ENCODE measurements at places on chromosomes 4 and X. TPM values are rescaled to one million over a fixed set of nuclear protein-coding genes. Genes with fewer than 3 reads are reported as not detected.

The PPA2 gene
- 74.6 TPM for total RNA-seq

The XAGE1B gene
- not detected for total RNA-seq

The ACE2 gene
- not detected for total RNA-seq

The BEX5 gene
- total RNA-seq = not detected

GRCh38 chrX:259692-260355 lies 21.4 kb upstream of the PLCXD1 start:
- DNase-seq = no peak

DNA sequence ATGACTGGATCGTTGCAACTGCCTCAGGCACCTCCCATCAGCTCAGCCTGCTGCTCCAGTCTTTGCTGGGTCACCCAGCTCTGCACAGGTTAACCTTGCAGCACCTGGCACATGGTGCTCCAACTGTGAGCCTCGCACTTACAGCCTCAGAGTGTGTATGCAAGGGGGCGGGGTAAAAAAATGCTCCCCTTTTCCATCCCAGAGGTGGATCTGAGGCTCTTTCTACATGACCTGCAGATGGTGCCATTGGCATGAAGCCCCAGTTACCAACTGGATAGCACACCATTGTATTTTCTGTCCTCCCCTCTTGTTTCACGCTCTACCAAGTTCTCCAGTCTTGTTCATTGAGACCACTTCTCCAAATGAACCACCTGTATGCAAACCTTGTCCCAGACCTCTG lies 46.2 kb upstream of the TRPC3 start:
- no peak for DNase-seq

GRCh38 chr4:129362691-129363274 lies 266.8 kb downstream of the C4orf33 start:
- DNase-seq = peak; percentile 50

DNA sequence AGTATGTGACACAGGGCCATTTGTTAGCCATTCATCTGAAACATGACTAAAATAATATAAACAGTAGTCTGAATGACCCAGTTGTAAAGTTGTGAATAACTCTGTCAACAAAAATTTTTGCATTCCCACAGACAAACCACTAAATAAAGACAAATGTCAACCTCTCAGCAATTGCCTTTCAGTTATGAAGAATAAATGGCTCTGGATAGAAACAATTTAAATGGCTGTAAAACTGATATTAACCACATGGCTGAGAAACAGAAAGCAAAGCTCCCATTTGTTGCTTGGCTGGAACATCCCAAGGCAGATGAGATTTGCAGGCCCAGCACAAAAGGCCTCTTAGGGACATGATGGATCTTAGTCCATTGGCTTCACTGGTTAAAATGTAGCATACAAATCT lies 296.3 kb downstream of the GALNTL6 start:
- DNase-seq = no peak

- DNase-seq = no peak
Observed at GRCh38 chr4:86283371-86283770, 76.5 kb downstream of the MAPK10 start.

DNA sequence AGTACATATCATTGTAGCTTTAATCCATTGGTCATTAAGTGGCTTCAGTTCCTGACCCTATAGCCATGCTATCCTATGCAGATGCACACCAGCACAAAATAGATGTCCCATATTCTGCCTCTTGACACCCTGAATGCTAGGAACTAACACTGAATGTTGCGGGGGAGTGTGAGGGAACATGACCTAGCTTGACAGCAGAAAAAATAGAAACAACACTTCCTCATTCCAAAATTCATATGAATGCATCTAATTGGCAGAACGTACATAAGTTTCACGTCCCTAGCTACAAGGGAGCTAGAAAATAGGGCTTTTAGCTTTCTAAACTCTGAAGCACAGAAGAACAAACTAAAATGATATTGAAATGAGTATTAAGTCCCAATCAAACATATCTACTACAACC lies 14.4 kb upstream of the DCAF8L1 start:
- no peak for DNase-seq

DNA sequence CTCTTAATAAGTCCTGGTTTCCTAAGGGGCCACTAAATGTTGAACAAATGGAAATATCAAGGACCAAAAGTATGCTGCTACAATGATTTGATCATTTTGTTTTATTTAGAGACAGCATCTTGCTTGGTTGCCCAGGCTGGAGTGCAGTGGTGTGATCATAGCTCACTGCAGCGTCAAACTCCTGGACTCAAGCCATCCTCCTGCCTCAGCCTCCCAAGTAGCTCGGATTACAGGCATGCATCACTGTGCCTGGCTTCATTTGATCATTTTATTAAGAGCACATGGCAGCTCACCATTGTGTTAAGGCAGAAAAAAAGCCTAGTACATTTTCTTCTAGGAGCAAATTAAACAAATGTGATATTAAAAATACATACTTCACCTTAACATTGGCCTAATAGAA lies 52.7 kb downstream of the DCLK2 start:
- DNase-seq = peak; percentile 86

DNA sequence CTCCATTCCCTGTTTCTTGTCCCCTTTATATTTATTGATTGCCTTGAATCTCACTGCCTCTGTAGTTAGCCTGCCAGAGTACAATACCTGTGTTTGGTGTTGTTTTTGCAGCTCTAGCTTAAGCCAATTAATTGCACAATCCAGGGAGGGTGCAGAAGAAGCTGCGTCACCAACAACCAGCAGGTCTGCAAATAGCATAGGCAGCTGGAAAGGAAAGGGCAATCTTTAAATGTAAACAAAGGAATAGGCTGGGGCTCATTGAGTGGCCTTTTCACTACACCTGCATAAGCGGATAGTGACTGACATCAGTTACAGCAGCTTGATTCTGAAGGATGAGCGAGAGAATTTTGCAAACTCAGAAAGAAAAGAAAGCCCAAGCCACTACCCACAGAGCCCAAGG lies 106.8 kb upstream of the RAI2 start:
- DNase-seq = no peak

DNA sequence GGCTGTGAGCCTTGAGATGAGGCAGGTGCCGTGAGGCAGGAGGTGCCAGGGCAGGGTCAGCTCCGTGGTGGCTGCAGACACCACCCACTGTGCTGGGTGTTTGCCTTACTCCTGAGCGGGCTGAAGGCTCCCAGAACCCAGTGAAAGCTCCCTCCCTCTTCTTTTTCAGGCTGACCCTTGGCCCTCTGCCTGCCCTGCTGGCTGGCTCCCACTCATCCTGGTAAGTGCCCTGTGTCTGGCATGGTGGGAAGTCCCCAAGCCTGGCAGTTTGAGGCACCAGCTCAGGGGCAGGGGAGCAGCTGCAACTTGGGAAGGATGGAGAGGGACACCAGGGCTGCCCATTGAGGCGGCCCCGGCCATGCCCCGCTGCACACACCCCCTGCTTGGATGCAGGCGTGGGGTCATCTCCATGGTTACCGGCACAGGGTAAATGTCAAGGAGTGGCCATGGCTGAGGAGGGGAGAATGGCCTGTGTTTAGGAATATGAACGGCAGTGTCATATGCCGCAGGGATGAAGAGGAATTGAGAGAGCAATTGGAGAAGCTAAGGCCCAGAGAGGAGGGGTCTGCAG lies 16.8 kb downstream of the SH3BP2 start:
- DNase-seq = no peak

- no peak for DNase-seq
Observed at GRCh38 chrX:97835969-97836368, 952.3 kb downstream of the RPA4 start.

DNA sequence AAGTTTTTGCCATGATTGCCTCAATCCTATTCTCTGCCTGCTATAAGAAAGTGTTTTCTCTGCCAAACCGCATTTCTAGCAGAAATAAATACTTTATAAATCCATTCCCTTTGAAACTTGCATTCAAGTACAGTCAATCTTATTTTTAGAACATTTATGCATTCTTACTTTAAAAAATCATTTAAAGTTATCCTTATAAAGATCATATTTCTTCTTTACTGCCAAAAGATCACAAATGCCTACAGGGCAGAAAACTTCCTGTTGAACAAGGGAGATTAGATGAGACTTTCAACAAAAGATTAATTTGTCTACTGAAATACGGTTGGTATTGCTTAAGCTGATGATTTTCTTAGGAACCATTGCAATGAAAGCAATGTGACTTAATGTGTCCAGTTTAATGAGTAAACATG lies 207.2 kb upstream of the SLIT2 start:
- DNase-seq = peak; percentile 77

GRCh38 chrX:82412858-82413257 lies 1095.2 kb upstream of the POU3F4 start:
- no peak for DNase-seq

All from fibroblast of lung (primary cell).